ENCODE measurements at places on chromosomes 7 and 10. TPM values are rescaled to one million over a fixed set of nuclear protein-coding genes. Genes with fewer than 3 reads are reported as not detected.

The TMEM270 gene
- 1.7 TPM for total RNA-seq

The DNAJB12 gene
- total RNA-seq: 34.6 TPM

The RPA3 gene
- total RNA-seq: 89.1 TPM

The LBX1 gene
- total RNA-seq: 1.1 TPM

The C10orf143 gene
- total RNA-seq: 0.05 TPM

The CPA2 gene
- total RNA-seq: not detected

The INPP5F gene
- total RNA-seq: 23.5 TPM

The C7orf57 gene
- total RNA-seq: 0.62 TPM

The PDE6C gene
- not detected for total RNA-seq

The HOXA3 gene
- 0.41 TPM for total RNA-seq

The RHEB gene
- total RNA-seq: 273 TPM

The STEAP1 gene
- total RNA-seq: 0.83 TPM

The FZD1 gene
- total RNA-seq: 6.4 TPM

The PIK3AP1 gene
- total RNA-seq: 12.1 TPM

The DNAH11 gene
- total RNA-seq: 6.2 TPM

The HOXA9 gene
- total RNA-seq: 74.8 TPM

The FAM25A gene
- total RNA-seq: not detected

The AKR1C1 gene
- total RNA-seq: 28.1 TPM

The SMNDC1 gene
- total RNA-seq: 14.3 TPM

The LEP gene
- total RNA-seq: not detected

The LRRC18 gene
- not detected for total RNA-seq

The CRYGN gene
- total RNA-seq: 1.2 TPM

The KIF11 gene
- total RNA-seq: 74.3 TPM

The CCDC7 gene
- 7.4 TPM for total RNA-seq

The HABP2 gene
- not detected for total RNA-seq

The VPS37D gene
- 6.6 TPM for total RNA-seq

The SORCS1 gene
- 1.2 TPM for total RNA-seq

The FOXI2 gene
- total RNA-seq: not detected

The ATAD1 gene
- total RNA-seq: 62.9 TPM

The ACBD7 gene
- 9.3 TPM for total RNA-seq

The EPDR1 gene
- total RNA-seq: 64.0 TPM

The IGF2BP3 gene
- 74.1 TPM for total RNA-seq

The AKR1C2 gene
- 50.4 TPM for total RNA-seq

The SLC26A3 gene
- total RNA-seq: not detected

The AGMO gene
- total RNA-seq: not detected

The C10orf53 gene
- total RNA-seq: not detected

The OR6B1 gene
- total RNA-seq: not detected

The ARHGEF5 gene
- total RNA-seq: not detected

The MRLN gene
- total RNA-seq: not detected

The TUBAL3 gene
- total RNA-seq: not detected

The DNA2 gene
- total RNA-seq: 22.7 TPM

The SLC25A40 gene
- total RNA-seq: 24.5 TPM

Measured in A172 (cell line).